ENCODE measurements at places on chromosomes 7 and 10. TPM values are rescaled to one million over a fixed set of nuclear protein-coding genes. Genes with fewer than 3 reads are reported as not detected.

Gene FAM241B
- total RNA-seq: not detected

Gene CCAR1
- 50.6 TPM for total RNA-seq

Gene FAM25G
- total RNA-seq: not detected

Gene NKX1-2
- not detected for total RNA-seq

Gene NOM1
- total RNA-seq: 23.0 TPM

Gene CYP2C19
- not detected for total RNA-seq

Gene DENND2A
- 1.0 TPM for total RNA-seq

Gene PDIA4
- 434 TPM for total RNA-seq

Gene FZD8
- total RNA-seq: 25.6 TPM

Gene GATA3
- 0.05 TPM for total RNA-seq

Gene TMEM248
- total RNA-seq: 92.6 TPM

Gene OR2A1
- not detected for total RNA-seq

Gene TMEM184A
- 0.05 TPM for total RNA-seq

Gene CTAGE4
- total RNA-seq: not detected

Gene GDF10
- total RNA-seq: not detected

Gene WAPL
- total RNA-seq: 62.3 TPM

Gene CCL24
- total RNA-seq: not detected

Gene KLF14
- not detected for total RNA-seq

Gene MMP21
- total RNA-seq: 0.34 TPM

Gene FIGNL1
- total RNA-seq: 52.0 TPM

Gene OPALIN
- total RNA-seq: not detected

Gene EZH2
- 18.1 TPM for total RNA-seq

Gene PIK3AP1
- total RNA-seq: 0.14 TPM

Gene TAS2R5
- total RNA-seq: 0.47 TPM

Gene NKX2-3
- not detected for total RNA-seq

Measured in dermis blood vessel endothelial cell (primary cell).